ENCODE measurements at places on chromosomes 2 and 18.

GRCh38 chr2:67752969-67753368 is 309.8 kb downstream of the C1D start:
- no peak for DNase-seq

DNA sequence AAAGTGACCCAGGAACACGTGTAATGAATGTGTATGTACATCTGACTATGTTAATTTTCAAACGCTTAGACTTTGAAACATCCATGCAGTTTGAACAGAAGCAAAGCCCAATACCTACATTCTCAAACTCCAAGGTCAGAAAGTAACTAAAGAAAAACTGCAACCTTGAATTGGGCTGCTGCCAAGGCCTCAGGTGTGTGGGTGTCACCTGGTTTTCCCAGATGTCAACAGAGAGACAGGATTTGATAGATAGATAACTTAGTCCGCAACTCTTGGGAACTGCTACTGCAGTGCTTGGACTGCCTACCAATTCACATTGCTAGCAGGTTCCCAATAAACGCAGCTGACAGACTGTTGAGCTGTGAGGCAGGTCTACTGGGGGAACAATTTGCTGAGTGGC is 78.7 kb upstream of the PAPOLG start:
- no peak for DNase-seq

DNA sequence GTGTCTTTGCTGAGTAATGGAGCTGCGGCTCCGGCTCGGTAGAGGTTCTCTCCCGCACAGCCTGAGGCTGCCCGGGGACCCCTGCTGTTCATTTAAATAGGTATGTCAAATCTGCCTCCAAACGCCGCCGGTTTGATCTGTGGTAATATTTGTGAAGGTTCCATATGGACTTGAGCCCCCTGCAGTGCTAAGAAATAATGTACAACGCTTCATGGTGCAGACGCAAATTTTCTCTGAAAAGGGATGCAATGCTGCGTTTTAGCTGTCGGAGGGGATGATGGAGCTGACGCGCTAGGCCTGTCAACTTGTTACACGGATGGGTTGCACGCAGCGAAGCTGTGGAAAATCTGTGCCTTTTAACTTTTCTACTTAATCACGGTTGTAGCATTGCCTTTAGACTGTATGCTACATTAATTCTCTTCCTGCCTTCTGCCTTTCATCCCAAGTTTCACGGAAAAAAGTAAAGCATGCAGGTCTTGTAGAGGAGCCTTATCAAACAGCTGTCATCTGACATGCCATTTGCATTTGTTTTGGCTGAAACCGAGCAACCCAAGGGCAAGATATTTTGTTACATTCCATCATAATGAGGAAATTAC is 43.2 kb downstream of the MRPS9 start:
- no peak for DNase-seq

GRCh38 chr2:71457923-71458322 is 4.6 kb downstream of the DYSF start:
- no peak for DNase-seq

DNA sequence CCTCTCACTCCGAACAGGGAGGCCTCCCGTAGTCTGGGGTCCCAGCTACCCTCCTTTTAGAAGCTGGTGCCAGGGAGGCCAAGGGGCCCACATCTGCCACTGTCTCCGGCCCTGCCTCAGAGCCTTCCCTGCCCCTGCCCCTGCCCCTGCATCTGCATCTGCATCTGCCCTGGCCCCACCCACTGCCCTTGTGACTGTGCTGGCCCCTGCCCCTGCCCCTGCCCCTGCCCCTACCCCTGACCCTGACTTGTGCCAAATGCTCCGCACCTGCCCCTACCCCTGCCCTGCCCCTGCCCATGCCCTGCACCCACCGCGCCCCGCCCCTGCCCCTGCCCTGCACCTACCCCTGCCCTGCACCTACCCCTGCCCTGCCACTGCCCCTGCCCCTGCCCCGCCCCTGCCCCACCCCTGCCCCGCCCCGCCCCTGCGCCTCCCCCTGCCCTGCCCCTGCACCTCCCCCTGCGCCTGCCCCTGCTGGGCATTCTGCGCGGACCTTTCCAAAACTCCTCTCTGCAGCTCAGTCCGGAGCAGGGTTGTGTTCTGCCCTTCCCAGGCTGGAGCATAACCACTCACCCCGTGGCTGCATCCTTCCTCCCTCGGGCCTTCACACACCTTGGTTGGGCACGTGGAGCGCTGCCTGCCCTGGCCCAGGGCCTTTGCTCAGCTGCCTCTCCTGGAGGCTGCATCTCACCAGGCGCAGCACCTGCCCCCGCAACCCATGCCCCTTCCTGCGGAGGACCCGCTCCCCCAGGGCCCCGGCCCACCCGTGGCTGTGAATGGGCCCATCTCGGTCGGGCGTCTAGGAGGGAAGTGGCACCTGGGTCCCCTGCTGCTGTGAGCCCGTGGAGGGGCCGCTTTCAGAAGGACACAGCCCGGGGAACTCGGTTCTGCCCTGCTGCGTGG is 5.4 kb downstream of the SNTG2 start:
- DNase-seq: no peak

GRCh38 chr18:35182151-35182550 is 58.7 kb upstream of the ZNF397 start:
- DNase-seq: no peak

GRCh38 chr2:142075826-142076225 is 55.0 kb downstream of the LRP1B start:
- no peak for DNase-seq

DNA sequence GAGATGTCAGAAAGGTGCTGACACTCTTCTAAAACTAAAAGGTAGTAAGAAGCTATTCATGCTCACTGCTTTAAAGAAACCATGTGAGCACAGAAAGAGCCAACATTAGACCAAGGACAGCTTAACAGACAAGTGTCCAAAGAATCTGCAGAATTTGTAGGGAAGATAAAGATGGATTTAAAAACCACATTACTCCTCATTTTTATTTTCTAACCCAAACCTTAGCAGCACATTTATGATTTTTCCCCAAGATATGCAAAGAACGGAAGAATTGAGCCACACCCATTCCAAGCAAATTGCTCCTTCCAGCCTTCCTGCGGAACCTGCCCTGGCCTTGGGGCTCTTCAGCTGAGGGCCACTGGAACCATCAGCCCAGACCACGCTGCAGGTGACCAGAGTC is 26.9 kb downstream of the MBP start:
- DNase-seq: no peak

GRCh38 chr2:228180181-228181097 is 1.0 kb downstream of the SPHKAP start:
- no peak for DNase-seq

DNA sequence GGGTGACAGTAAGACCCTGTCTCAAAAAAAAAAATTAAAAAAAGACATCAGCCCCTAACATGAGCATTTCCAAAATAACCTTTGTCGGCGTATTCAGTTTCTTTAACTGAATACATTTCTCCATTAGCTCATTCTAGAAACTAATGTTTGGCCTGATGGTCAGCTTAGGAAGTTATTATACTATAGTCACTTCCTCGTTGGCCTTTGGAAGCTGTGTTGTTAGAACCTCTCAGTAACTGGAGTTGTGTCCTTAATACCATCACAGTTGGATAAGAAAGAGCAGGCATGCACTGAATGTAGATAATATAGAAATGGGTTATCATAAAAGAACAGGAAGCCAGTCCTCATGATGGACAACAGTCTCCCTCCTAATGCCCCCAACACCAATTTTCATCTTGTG is 112.8 kb downstream of the ANTXR1 start:
- DNase-seq: no peak

All from KG1 (cell line).